Stimulated activated CD4-positive, alpha-beta T cell treated with anti-CD3 and anti-CD28 coated beads, Interleukin-12 subunit alpha, Interleukin-12 subunit beta, amount 100 ng/mL, for 24 hours (primary cell): ENCODE measurements at places on chromosomes 16 and 17.

- DNase-seq, result no peak
Measured at GRCh38 chr17:40541060-40541872, 24.0 kb downstream of the CCR7 start.

DNA sequence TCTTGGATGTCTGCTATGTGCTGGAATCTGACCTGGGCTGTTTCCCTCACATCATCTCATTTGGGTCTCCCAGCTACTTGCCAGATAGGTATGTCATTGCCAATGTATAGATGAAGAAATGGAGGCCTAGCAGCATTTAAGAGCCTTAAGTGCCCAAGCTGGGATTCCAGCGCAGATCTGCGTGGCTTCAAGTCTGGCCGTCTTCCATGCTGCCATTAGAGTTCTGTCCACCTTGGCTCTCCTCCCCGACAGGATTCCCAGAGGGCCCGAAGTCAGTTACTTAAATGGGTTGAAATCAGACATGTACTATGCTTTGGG is 33.0 kb upstream of the CCR7 start:
- no peak for DNase-seq

DNA sequence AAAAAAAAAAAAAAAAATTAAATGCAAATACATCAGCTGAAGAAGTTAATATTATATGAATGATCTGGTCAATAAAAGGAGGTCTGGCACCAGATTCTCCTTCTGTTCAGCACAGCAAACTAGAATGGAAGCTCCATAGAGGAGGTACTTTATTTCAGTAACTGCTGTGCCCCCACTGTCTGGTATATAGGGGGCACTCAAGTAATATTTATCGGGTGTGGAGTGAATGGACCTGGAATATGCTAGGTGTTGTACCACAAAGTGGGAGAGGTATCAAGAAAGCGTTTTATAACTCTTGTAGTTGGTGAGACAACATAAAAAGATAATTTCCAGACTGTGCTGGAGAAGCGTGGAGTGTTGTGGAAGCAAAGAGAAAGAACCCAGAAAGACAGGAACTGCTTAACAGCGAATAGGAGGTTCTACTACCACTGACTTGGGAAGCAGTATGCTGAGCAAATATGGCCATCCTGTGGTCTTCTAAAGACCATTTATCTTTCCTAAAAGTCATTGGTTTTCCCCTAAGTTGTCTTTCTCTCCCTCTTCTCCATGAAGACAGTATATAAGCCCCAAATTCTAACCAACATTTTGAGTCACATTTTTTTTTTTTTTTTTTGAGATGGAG is 12.2 kb upstream of the PRKCA start:
- DNase-seq, result no peak

DNA sequence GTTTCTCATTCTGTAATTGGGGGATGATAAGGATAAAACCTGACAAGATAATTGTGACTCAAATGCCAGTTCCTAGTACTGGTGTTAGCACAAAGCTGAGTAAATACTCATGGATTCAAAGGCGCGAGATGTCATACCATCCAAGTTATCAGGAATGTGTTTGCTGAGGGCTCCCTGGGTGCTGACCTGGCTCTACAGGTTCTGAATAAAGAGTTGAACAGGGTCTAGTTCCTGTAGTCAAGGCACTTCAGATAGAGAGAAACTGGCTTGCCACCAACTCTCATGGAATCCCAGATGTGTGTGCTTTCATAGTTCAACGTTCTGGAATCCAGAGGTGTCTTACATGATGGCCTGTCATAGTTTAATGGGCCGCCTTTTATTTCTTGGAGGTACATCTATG is 141.6 kb downstream of the PRKCA start:
- no peak for DNase-seq

GRCh38 chr16:66950437-66950836 is 10.6 kb upstream of the CES3 start:
- DNase-seq, result no peak

GRCh38 chr16:74322301-74322710 is 25.7 kb downstream of the PSMD7 start:
- DNase-seq, result no peak

DNA sequence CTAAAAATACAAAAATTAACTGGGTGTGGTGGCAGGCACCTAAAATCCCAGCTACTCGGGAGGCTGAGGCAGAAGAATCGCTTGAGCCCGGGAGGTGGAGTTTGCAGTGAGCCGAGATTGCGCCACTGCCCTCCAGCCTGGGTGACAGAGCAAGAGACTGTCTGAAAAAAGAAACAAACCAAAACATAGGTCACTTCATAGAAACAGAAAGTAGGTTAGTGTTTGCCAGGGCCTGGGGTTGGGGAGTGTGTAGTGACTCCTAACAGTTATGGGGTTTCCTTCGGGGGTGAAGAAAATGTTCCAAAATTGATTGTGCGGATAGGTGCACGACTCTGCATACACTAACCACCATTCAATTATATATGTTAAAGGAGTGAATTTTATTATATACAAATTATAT is 59.2 kb downstream of the ATP2C2 start:
- no peak for DNase-seq

DNA sequence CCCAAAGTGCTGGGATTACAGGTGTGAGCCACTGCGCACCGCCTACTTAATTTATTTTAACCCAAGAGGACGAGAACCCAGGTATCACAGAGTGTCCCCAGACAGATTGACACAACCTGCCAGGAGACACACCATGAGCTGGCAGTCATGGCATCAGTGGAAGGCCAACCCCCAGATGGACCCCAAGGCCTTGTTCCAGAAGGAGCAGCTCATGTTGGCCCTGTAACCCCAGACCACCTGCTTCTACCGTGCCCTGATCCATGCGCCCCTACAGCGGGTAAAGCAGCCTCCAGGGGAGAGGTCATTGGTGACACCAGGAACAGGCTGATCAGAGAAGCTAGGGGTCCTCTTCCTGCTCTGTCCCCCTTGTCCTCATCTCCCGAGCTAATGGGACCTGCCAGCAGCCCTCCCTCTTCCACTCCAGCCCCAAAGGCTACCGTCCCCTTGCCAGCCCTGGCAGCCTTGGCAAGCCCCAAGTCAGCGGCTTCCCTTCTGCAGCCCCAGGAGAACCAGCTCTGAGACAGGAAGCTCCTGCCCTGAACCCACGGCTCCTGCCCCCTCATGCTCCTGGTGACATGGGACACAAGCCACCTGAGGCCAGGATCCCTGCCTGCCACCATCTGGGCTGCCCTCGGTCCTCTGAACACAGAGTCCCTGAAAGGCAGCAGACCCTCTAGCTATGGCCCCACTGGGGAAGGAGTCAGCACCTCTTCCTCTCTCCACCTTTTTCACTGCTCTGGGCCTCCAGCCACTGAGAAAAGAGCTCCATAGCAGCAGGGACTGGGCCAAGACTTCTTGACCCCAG is 6.3 kb downstream of the SULT1A1 start:
- no peak for DNase-seq

DNA sequence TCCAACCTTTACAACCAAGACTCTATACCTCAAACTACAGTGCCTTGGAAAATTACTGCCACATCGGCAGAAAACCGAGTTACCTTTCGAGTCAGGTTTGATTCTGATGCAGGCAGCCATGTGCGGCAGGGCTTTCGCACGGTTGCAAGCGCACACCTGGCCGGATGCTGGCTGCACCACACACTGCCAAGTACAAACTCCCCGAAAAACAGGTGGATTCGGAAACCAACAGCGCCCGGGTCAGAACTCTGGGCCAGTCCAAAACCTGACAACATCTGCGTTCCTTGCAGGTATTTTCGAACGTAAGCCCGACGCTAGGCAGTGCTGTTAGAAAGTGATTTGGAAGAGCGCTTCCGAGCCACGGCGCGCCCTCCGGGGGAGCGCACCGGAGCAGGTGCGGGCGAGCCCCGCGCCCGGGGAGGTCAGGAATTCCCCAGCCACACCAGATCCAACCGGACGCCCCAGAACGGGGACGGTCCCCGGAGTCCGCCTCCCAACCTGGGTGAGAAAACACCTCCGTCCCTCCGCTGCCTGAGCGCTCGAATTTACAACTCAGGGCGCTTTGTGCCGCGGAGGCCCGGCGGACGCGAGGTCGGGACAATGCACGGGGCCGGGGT is 1.2 kb downstream of the USP7 start:
- peak; percentile 37 for DNase-seq

DNA sequence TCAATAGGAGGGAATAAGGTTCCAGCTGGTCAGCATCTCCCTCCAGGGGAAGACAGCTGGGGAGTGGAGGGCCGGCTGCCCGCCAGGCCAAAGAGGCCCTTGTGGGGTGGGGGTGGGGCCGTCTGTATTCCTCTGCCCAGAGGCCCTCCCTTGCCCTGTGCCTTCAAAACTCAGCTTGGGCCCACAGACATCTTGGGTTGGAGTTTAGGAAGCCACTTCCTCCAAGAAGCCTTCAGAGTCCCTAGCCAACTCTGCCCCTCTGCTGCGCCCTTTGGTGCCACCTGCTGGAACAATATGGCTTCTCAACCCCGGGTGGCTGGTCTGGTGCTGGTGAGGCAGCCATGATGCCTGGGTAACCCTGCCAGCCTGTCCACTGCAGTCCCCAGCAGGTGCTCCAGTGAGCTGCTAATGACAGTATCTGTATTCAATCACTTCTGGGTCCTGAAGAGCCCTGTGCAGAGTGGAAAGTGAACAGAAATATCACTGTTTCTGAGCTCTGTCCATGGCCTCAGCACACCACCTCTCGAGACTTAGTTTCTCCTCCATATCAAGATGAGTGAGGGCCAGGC is 16.7 kb downstream of the HSD11B2 start:
- DNase-seq, result peak; percentile 73

DNA sequence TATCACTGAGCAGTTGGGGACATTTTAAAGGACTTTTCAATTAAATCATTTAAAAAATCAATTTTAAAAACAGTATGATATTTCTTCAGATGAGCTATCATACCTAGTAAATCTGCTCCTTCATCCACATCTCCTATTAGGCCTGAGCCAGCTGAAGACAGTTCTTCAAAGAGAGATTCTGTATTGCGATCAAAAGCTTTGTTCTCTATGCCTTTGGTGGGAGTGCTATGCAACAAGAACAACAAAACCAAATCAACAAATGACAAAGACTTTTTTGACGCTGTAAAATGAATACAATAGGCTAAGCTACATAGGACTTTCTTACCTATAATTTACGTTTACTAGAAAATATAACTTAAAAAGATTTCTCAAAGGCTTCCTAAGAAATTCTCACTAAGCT is 106.5 kb downstream of the SPAG9 start:
- DNase-seq, result no peak

- no peak for DNase-seq
Measured at GRCh38 chr16:15526097-15526496, 91.7 kb downstream of the BMERB1 start.

GRCh38 chr17:81802856-81803643 is 900 bp upstream of the GCGR start:
- no peak for DNase-seq

DNA sequence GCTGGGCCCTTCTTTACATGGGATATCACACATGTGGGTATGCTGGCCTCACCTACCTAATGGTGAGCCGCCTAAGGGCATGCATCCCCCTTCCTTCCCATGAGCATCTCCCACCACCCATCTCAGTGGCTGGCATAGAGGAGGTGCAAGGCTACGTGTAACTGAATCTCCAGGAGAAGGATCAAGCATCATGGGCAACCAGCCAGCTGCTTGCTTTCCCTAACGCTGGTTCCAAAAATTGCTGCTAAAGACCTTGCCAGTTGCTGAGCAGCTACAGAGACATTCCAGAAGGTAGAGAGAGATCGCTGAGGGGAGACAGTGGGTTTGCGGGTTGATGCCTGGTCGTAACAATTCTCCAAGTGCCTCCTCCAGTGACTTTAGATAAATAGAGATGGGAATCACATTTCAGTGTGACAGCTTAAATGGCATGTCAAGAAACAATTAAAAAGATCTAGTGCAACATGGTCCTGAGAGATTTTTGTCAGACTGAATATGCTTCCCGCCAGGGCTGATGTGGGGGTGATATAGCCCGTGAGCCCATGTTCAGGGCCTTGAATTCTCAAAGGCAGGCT is 378.4 kb upstream of the CDH5 start:
- no peak for DNase-seq

DNA sequence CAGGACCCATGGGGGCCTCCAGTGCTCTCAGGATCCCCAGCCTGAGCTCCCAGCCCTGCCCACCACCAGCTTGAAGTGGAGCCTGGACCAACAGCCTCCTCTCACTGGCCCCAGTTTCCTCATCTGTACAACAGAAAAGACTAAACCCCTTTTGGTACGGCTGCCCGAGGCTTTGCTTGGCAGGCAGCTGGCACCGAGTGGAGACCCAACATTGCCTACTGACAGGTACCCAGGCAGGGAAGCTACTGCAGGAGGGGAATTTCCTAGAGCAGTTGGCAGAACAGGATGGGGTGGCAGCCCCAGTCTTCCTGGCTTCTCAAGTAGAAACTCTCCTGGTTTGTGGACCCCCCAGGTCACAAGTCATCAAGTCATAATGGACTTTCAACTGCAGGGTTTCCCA is 14.2 kb downstream of the SREBF1 start:
- DNase-seq, result no peak

GRCh38 chr17:50173335-50173941 is 7.6 kb downstream of the SGCA start:
- DNase-seq, result no peak

DNA sequence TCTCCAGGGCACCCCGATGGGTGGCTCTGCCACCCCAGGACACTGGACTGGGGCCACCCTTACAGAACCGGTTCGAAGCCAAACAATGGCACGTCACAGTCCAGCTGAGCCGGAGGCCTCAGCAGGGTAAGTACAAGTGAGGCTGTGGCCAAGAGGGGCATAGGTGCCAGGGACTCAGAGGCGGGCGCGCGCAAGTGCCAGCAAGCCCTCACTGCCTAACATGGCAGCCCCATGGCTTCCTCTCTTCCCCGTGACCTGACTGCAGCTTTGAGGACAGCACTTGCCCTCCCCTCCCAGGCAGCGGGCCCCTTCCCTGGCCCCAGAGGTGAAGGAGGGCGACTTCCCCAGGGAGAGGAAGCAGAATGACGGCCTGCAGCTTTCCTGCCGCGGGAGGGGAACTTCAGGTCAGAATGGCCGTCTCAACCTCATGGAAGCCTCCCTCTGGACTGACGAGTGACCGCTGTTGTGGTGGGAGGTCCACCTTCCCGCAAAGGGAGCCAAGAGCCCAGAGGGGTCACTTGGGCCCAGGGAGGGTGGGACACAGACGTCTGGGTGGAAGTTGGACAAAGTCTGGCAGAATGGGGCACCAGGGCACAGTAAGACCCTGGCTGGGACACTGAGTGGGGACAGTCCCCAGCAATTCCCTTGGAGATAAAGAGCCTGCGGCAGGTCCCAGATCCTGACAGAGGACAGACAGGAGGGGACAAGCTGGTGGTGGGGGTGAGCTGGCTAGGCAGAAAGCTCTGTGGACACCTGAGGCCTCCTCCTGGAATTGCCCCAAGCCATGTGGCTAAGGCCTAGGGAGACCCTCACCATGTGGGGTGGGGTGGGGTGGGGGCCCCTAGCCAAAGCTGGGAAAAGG is 52.1 kb upstream of the TOB1 start:
- no peak for DNase-seq

DNA sequence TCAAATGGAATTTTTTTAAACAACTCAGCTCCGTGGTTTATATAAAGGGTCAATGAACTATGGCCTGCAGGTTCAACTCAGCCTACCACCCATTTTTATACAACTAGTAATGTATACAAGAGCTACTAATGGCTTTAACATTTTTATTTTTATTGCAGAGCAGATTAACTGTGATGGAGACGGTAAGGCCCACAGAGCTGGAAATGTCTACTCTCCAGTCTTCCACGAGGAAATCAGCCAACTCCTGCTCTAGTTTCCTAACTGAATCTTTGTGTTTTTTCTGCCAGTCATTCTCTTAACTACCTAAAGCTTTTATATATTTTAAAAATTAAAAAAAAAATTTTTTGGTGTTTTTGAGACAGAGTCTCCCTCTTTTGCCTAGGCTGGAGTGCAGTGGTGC is 385.1 kb upstream of the MAF start:
- no peak for DNase-seq
